ENCODE measurements at places on chromosomes 7 and 10.

DNA sequence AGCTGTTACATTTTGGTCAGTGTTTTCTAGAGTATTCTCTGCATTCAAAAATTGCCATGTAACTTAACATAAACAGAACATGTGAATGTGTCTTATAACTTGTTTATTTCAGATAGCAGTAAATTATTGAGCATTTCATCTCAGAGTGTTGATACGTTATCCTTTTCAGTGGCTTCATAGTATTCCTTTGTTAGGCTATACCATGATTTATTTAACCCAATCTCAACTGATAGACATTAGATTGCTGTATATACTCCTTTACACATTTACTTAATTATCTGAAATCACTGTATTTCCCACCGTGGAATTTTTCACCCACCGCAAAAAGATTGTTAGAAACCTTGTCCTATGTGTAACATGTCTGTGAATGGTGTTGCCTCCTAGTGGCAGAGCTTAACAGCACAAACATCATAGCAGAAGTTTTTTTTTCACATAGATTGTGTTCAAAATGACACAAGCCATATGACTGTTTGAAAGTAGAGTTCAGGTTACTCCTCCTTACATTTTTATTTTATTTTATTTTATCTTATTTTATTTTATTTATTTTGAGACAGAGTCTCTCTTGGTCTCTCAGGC lies 21.4 kb downstream of the SLF2 start:
- no peak for DNase-seq

GRCh38 chr10:11975795-11976194 lies 66.8 kb downstream of the UPF2 start:
- no peak for DNase-seq

DNA sequence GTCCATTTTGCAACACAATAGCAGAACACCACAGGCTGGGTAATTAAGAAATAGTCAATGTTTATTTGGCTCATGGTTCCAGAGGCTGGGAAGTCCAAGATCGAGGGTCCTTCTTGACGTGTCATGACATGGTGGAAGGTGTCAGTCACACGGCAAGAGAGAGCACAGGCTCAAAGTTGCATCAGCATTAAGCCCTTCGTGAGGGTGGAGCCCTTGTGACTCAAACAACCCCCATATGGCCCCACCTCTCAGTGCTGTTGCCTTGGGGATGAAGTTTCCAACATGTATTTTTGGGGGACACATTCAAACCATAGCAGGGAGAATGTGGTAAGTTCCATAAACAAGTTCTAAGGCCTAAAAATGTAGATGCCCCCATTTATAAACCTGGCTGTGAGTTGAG lies 24.6 kb upstream of the GTPBP4 start:
- DNase-seq, result no peak

DNA sequence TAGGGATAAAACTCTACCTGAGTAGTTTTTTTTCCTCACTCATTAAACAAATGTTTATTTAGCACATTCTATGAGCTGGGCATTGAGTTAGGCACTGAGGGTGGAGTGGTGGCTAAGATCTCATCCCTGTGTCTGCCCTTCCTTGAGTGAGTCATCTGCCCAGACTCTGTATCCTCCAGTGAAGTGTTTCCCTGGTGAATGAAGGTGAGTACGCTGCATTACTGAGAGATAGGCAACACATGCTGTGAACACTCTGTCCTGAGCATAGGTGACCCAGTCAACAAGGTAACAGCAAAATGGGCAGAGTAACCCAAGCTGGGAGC lies 5.8 kb downstream of the PITX3 start:
- no peak for DNase-seq

- DNase-seq, result no peak
Measured at GRCh38 chr7:8365499-8366110, 67.8 kb upstream of the NXPH1 start.

DNA sequence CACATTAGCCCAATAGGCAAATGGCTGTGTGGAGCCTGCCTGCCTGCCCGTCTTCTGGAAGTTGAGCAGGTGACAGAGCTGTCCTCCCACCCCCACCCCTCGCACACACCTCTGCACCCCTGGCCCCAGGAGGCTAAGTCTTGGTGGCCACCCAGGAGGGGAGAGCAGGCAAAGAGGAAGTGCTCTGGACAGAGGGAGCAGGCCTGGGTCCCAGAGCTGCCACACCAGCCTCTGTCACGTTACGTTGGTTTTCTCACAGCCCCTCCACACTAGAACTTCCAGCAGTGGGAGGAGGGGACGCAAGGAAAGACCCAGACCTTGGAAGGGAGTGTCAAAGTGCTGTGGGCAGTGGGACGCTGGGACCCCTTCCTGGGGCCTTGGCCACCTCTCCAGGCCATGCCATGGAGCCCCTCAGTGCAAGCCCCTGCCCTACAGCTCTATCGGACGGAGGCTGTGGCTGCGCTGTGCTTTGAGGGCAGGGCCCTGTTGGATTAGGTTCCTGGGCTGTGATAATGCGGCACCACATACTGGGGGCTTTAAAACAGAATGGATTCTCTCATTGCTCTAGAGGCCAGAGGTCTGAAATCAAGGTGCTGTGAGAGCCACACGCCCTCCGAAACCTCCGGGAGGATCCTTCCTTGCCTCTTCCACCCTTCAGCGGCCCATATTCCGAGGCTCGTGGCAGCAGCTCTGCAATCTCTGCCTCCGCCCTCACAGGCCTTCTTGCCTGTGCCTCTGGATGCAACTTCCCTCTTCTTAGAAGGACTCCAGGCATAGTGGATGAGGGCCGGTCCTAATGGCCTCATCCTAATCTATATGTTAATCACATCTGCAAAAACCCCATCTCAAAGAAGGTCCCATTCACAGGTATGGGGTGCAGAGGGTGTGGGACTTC lies 9.9 kb downstream of the PRKAG2 start:
- no peak for DNase-seq

- no peak for DNase-seq
Measured at GRCh38 chr10:18144928-18145327, 4.7 kb downstream of the CACNB2 start.

DNA sequence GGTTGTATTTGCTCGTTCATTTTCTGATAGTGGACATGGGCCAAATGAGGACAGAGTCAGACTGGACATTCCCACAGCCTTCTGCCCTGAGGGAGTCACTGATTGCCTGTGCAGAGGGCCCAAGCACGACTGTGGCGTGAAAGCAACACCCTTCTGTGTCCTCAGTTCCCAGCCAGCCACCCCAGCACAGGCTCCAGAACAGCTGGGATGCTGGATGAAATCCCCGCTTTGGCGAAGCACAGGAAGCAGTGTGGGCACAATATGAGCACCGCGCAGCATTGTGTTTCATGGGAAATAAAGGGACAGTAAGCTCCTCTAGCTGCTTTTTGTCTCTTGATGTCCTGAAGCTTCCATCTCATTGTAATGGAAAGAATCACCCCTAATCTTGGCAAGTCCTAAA lies 20.5 kb downstream of the TRIL start:
- no peak for DNase-seq

DNA sequence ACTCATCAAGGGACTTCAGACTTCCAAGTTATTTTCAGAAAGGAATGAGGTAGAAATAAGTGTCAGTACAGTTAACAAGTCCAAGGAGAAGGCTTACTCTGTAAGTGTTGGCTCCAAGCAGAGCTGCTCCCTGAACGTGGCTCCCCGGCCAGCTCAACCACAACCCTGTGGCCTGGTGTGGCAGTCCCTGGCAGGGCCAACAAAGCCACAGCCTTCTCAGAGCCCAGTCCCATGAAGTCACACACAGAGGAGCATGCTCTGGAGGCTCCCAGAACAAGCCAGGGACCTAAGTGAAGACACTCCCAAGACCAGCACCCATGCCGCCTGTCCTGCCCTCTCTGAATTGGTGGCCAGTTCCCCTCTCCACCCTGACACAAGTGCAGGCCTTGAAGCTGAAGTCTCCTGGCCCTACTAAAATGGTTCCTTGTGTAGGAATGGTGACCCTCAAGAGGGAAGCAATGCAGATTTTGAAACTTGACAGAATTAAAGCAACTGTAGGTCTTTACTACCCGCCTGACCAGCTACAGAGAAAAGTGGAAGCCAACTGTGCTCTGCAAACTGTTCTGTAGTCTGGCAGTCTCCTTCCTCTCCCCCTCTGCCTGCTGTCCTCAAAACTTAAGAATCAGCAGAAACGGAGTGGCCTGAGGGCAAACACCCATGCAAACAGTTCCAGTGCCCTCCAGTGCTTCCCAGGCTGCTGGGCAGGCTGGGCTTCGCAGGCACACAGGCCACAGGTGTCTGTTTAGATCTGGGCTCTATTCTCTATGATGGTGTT lies 51.1 kb downstream of the NOD1 start:
- DNase-seq, result no peak

GRCh38 chr10:129659508-129660268 lies 192.6 kb downstream of the MGMT start:
- no peak for DNase-seq

DNA sequence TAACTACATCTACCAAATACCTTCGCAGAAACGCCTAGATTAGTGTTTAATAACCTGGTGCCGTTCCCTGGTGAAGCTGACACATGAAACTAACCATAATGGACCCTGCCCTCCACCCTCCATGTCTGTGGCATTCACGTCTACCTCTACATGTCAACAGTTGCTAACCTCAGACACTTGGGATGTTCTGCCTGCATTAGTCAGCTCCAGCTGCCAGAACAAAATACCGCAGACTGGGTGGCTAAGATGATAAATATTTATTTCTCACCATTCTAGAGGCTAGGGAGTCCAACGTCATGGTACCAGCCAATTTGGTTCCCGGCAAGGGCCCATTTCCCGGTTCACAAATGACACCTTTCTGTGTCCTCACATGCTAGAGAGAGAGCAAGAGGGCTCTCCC lies 118.5 kb upstream of the CHST15 start:
- no peak for DNase-seq
